Activated CD8-positive, alpha-beta memory T cell treated with anti-CD3 and anti-CD28 coated beads for 4 hours (primary cell): ENCODE measurements at places on chromosomes 5 and 9.

DNA sequence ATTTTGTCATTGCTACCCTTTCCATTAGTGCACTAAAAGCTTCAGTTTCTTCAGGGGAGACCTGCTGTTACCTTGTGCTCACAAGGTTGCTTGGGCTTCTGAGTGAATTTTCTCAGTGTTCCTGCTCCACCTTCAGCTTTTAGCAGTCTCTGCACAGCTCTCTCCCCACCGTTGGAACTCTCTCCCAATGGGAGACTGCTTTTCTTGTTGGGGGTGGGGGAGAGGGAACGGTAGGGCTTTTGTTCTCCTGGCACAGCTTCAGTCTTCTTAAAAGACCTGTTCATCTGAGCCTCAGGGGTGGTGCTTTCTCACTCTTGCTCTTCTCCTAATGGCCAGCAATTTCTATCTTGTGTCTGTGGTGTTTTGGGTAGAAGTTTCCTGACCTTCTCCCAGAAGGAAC lies 915.7 kb downstream of the EFNA5 start:
- no peak for DNase-seq

GRCh38 chr5:34043099-34043876 lies at the start of gene C1QTNF3:
TSS of gene C1QTNF3 (minus strand) at chr5:34043213. CDS start at chr5:34043125, 88 bp downstream.
- DNase-seq, result no peak

DNA sequence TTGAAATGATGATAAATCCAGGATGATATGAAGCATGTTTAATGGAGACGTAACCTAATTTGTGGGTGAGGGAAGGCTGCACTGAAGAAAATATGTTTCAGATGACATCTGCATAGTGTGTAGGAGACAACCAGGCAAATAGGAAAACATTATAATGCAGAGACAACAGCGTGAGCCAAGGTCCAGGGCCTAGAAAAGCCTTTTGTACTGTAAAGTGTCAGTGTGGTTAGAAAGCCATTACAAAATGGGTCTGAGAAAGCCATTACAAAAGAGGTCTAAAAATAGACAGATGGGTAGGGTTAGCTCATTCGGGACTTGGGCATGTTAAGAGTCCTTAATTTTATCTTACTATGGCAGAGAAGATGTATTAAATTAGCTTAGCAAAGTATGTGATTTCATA lies 14.9 kb upstream of the GABRG2 start:
- no peak for DNase-seq

DNA sequence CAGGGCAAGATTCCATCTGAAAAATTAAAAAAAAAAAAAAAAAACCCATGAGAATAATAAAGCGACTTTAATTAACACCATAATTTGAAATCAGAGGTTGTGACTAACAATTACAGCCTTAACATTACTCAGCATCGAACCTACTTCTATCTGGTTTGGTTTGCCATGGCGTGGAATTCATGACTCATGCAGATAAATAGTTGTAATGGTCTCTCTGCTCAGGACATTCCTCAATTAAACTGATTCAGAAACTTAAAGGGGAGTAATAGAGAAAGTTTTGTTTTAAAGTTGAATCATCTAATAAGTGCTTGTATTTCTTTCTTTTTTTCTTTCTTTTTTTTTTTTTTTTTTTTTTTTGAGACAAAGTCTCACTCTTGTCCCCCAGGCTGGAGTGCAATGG lies 135.5 kb downstream of the SPATA31D1 start:
- no peak for DNase-seq

GRCh38 chr5:172872997-172873491 lies 39.0 kb downstream of the ERGIC1 start:
- DNase-seq, result no peak

DNA sequence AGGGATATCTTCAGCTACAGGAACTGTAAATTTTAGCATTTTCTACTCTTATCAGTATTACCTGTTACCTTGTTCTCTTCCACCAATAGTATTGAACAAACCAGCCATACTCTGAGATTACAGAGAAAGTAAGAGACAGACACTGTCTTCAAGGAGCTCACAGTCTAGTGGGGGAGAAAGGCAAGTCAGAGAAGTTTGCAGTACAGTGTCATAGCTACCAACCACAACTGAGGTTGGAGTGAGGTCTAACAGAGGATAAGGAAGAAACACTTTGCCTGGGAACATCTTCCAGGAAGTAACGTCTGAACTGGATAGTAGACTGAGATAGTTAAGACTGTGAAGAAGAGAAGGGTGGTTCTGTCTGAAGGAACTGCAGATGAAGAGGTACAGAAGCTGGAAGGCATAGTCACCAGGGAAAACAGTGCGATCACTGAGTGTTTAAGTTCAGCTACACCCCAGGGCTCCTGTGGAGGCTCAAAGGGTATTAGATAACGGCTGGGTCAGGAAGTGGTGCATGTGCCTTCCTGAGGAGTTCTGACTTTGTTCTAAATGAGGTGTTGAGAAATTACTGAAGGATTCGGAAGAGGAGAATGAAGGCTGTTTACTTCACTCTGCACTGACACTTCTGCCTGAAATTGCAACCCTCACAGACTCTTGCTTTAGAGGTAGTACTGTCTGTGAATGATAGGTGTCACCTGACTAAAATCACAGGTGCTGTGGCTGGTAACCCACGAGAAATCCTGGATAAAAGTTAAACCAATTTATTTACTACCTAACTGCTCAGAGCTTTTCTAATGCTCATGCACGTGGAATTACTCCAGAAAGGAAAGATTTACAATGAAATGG lies 841.6 kb downstream of the MAT2B start:
- no peak for DNase-seq

DNA sequence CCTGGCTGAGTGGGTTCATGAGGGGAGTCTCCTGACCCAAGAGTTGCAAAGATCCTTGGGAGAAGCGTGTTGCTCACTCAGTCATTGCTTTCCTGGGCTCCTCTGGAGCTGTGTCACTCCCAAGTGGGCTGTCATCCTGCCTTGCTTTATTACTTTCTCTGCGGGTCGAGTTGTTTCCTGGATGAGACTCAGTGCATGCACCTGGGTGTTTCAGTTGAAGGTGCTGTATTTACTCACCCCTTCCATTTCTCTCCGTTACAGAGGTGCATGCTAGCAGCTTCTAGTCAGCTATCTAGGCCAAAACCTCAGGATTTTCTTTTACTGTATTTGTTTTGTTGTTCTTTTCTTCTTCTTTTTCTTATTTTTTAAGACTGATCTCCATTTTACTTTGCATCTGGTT lies 785.5 kb upstream of the EDIL3 start:
- DNase-seq, result no peak

DNA sequence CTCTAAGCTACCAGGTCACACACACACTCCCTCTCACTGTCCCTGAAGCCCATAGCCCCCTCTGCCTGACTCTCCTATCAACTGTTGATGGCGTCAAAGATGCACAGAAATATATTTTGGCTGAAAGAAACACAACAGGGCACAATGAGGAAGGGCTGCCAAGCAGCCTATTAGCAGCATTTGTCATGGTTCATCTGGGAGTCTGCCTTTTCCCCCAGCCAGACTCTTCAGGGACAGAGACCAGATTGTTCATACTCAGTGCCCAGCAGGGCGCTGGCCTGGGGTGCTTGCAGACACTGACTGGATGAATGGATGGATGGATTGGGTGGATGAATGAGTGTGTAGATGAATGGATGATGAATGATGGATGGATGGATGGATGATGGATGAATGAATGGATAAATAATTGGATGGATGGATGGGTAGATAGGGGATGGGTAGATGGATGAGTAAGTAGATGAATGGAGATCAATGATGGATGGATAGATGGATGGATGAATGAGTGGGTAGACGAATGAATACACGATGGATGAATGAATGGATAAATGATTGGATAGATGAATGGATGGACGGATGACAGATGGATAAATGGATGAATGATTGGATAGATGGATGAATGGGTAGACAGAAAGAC lies 90.5 kb downstream of the ADAMTS2 start:
- DNase-seq, result no peak

- no peak for DNase-seq
These were observed 29.0 kb downstream of the LIFR start for GRCh38 chr5:38527475-38527874.

- no peak for DNase-seq
These were observed 38.4 kb downstream of the EXOC3 start for GRCh38 chr5:481347-481746.

DNA sequence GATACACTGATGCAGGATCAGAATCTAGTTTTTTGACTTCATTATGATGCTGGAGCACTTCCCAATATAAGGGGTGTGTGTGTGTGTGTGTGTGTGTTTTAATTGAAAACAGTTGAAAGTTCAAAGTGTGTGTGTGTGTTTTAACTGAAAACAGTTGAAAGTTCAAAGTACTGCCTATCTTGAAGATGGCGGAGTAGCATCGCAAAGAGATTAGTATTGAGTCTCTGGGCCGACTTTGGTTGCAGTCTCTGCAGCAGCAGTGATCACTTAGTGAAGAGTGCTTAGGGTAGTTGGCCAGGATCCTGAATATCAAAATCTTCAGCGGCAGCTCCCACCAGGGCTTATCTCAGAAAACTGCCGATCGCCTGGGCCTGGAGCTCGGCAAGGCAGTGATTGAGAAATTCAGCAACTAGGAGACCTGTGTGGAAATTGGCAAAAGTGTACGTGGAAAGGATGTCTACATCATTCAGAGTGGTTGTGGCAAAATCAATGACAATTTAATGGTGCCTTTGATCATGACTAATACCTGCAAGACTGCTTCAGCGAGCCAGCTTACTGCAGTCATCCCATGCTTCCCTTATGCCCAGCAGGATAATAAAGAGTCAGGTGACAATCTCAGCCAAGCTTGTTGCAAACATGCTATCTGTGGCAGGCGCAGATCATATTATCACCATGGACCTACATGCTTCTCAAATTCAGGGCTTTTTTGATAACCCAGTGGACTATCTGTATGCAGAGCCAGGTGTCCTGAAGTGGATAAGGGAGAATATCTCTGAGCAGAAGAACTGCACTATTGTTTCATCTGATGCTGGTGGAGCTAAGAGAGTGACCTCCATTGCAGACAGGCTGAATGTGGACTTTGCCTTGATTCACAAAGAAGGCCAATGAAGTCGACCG lies 7.3 kb upstream of the SCAI start:
- no peak for DNase-seq

- DNase-seq, result no peak
These were observed 46.2 kb downstream of the IARS1 start for GRCh38 chr9:92247296-92247695.

GRCh38 chr5:58002323-58002722 lies 457.6 kb downstream of the PLK2 start:
- no peak for DNase-seq

- DNase-seq, result peak; percentile 28
These were observed 95.8 kb upstream of the ANKRD55 start for GRCh38 chr5:56328753-56329560.

GRCh38 chr5:6819521-6819920 lies 106.3 kb downstream of the TENT4A start:
- no peak for DNase-seq

GRCh38 chr5:120507800-120508463 lies 43.8 kb downstream of the PRR16 start:
- DNase-seq, result no peak

GRCh38 chr9:127779136-127779981 lies 893 bp upstream of the SH2D3C start:
- peak; percentile 38 for DNase-seq

DNA sequence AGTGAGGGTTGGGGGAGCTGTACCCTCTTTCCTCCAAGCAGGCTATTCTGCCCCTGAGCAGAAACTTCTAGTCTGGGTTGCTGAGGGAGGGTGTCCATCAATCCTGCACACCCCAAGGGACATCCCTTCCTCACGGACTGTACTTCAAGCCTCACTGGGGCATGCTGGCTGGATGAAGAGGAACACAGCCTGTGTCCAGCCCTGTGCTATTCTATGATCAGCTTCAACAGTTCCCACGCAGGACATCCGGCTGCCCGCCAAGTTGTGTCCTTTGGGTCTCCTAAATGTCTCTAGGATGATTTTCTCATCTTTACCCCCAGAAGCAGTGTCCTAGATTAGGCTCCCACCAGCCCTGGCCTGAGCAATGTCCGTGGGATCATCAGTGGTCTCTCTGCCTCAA lies 68.1 kb downstream of the CRB2 start:
- DNase-seq, result no peak

GRCh38 chr9:38527503-38527902 lies 92.9 kb downstream of the ANKRD18A start:
- no peak for DNase-seq

DNA sequence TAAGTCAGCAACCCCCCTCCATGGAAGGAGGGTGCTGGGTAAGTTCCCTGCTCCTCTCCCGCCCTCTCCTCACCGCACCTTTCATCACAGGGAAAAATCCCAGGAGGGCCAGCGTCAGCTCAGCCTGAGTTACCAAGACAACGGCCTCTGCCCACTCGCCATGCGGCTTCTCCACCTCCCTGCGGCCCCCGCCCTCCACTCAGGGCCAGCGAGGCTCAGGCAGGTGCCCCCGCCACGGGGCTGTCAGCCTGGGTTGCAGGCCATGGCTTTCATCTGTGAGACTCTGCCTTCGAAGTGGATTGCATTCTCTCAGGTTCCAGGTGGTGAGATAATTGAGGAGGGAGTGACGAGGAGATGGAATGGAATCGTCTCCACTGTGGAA lies 27.2 kb upstream of the LAMC3 start:
- no peak for DNase-seq

- DNase-seq, result no peak
These were observed 138.3 kb downstream of the CDK5RAP2 start for GRCh38 chr9:120441426-120442307.

DNA sequence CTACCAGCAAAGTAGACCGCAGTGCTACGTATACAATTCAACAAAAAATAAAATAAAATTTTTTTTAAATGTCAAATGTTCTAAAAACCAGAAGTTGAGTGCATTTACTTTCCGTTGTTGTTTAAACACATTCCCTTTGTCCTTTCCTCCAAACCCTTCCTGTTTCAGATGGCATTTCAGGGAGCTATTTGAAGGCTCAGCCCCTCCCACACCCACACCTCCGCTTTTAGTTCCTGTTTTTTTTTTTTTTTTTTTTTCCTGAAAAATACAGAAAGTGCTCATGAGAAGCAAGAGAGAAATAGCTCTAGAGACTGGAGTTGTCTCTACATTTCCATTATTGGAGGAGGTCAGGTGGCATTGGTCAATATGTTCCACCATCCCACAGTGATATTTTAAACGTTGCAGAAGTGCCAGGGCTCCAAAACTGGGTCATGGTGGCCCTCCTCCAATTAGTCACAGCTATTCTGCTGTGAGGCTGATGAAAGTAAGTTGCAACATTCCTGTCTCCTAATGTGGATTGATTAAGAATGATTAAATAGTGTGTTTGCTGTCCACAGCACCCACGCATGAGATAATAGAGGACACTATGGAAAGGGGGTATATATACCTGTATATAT lies 106.9 kb downstream of the GABRG2 start:
- no peak for DNase-seq

- DNase-seq, result no peak
These were observed 32.8 kb upstream of the CPEB4 start for GRCh38 chr5:173855162-173855994.

DNA sequence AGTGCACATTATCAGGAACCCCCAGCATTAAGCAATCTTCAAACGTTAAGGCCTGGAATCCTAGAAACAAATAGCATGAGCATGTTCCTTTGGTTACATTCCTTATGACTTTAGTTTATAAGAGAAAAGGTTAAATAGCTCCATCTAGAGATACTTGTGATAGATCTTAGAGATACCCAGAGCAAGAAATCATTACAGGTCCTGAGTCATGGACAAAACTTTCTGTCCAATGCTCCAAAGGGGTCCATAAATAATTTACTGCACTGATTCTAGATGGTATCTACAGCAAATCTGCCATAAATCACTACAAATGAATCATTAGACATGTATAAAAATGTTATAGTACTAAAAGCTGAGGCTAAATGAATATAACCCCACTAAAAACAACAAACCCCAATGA lies 139.6 kb downstream of the HTR1A start:
- no peak for DNase-seq

GRCh38 chr9:132880324-132880661 lies 1.6 kb downstream of the SPACA9 start:
- DNase-seq, result no peak
